Activated T-helper 2 cell treated with anti-CD3 and anti-CD28 coated beads, Interferon-gamma antibody, Interleukin-2, Interleukin-4, amounts not matched to agents 10 μg/mL and 5 μg/mL and 100 μg/mL, durations not matched to agents 14 hours and 24 hours and 36 hours (primary cell): ENCODE measurements at places on chromosomes 4 and X. TPM values are rescaled to one million over a fixed set of nuclear protein-coding genes. Genes with fewer than 3 reads are reported as not detected.

DNA sequence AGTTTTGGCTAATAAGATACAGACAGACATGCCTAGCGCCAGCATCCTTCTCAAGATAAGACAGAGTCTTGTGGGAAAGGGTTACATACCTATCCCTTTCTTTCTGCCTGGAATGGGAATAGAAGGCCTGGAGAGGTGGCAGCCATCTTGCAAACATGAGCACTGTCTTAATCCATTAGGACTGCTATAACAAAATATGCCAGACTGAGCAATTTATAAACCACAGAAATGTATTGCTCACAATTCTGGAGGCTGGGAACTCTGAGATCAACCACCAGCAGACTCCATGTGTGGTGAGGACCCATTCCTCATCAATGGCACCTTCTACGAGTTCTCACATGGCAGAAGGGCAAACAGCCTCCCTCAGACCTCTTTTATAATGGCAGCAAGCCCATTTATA, 26.5 kb upstream of the NEIL3 start:
- peaks cover 10% of the 10 kb centered on the region for H3K27me3 ChIP-seq
- peaks cover 5% of the 10 kb centered on the region for H3K4me1 ChIP-seq
- H3K27ac ChIP-seq: no peak overlapping the region
- H3K36me3 ChIP-seq: no peaks in the 10 kb centered on the region

DNA sequence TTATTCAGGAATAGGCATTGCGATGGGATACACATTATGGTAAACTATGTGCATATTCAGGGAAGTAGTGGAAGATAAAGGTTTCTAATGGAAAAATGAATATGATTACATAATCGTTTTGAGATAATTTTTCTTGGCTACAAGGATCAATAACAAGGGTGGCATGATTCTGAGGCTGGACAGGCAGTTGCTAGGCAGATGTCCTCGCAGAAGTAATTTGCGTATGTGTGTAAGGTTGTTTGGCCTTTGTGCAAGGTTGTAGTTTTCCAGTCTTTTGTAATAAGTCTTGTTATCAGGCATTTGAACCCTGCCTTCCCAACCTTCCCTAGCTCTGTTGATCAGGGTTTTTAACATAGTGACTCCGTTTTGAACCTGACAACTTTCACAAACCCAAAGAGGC, 59.7 kb downstream of the RGS12 start:
- no peak for DNase-seq
- no peak overlapping the region for H3K4me3 ChIP-seq
- no peaks in the 10 kb centered on the region for H3K36me3 ChIP-seq
- H3K4me1 ChIP-seq: peaks cover 5% of the 10 kb centered on the region
- no peak overlapping the region for H3K27ac ChIP-seq

DNA sequence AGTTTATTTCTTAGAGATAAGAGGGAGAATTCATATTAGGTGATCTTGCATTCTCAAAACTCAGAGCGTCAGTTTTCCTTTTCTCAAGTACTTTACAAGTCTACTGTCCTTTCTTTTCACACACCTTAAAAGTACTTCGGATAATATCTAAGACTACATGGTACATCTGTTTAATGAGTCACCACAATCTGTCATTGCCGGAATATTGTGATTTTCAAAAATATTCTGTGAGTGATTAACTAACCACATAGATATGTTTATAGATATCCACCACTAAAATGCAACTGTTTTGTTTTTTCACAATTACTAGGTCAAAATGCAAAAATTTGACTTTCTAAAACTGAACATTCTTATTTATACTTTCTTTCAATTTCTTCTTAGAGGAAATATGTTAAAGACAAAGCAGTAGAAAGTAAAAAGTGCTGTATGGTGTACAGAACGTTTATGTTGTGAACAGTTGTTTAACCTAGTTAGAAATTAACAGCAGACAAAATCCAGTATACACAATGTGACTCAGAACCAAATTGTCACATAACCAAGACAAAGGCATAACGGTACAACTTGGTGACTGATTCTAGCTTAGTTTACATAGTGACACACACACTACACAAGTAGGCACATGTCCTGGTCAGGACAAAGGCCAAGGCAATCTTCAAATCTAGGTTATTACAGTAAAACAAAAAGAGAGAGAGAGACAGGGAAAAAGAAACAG, 482.9 kb downstream of the NAF1 start:
- H3K4me1 ChIP-seq: no peaks in the 10 kb centered on the region
- H3K27ac ChIP-seq: no peak overlapping the region
- H3K36me3 ChIP-seq: no peaks in the 10 kb centered on the region
- no peaks in the 10 kb centered on the region for H3K27me3 ChIP-seq
- no peak overlapping the region for H3K4me3 ChIP-seq
- DNase-seq: no peak

DNA sequence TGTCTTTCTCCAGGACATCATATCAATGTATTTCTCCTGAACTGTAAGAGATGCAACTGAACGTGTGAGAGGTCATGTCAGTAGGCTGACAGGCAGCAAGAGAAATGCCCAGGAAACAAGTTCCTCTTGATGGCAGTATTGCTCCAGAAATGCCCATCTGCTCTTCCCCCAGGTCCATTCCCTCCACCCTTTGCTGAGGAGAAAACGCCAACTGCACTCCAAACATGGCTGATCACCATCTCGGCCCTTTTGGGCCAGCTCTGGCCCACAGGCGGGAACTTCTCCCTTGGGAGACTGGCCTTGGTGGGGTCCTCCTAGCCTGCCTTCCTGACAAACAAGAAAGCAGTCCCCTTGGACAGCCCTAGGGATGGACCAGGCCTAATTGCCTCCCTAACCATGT, 276.5 kb upstream of the AGTR2 start:
- no peaks in the 10 kb centered on the region for H3K4me1 ChIP-seq
- H3K36me3 ChIP-seq: no peaks in the 10 kb centered on the region
- no peak for DNase-seq
- no peak overlapping the region for H3K4me3 ChIP-seq

- H3K27me3 ChIP-seq: peaks cover 2% of the 10 kb centered on the region
- peaks cover 23% of the 10 kb centered on the region for H3K4me1 ChIP-seq
- H3K36me3 ChIP-seq: no peaks in the 10 kb centered on the region
- no peak for DNase-seq
Observed at GRCh38 chrX:134622056-134622812, 36.0 kb downstream of the PLAC1 start.

DNA sequence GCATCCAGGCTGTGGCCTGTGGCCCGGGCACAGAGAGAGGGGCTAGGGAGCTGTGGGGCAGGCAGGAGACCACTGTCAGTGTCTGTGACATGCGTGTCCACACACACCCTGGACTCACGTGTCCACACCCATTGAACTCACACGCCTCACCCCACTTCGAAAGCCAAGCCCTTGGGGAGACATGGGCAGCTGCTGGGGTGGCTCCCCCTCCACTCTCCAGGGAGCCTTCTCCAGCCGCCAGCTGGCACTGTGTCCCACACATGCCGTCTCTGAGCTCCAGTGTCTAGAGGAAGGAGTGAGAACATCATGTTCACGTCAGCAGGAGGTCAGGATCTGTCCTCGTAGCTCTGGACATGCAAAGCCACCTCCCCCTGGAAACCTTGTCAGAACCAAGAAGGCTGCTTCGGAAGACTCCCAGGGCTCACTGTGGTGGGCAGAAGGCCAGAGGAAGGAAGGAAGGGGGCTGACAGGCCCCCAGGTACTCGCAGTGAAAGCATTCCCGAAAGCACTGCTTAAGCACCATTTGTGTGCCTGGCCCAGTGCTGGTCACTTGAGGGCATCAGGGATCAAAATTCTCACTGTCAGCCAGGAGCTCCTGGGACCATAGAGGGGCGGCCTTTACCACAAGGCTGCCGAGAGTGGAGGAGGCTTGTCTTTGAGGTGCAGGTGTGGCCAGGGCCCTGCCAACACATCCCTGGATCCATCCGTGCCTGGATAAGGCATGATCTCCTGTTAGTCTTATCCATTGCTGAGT, 61.4 kb downstream of the HTRA3 start:
- no peak overlapping the region for H3K27ac ChIP-seq
- no peaks in the 10 kb centered on the region for H3K27me3 ChIP-seq
- H3K4me3 ChIP-seq: no peak overlapping the region

DNA sequence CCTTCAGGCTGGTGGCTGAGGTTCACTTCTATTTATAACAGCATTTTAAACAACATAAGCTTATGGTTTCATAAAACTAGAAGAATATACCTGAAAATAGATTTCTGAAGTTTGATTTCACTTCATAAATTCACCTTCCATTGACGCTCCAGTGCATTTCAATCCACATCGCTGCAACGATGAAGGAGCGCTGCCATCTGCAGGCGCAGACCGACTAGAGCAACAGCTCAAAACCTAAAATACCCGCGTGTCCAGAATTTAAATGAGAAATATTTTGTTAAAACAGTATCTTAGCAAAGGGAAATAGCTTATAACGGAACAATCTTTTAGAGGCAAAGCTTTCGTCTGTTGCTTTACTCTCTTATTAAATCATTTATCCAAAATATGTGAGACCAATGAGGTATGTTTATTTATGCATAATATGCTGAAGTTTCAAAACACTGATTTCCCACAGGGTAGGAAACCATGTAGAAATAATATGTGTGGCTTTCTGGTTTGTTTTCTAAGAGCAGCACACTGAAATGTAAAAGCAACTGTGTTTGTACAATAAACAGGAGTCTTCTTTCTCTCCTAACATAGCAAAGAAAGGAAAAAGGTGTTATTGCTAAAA, 816.4 kb upstream of the FRG1 start:
- H3K27me3 ChIP-seq: no peaks in the 10 kb centered on the region
- DNase-seq: no peak
- H3K4me3 ChIP-seq: no peak overlapping the region
- H3K27ac ChIP-seq: no peak overlapping the region
- no peaks in the 10 kb centered on the region for H3K36me3 ChIP-seq

DNA sequence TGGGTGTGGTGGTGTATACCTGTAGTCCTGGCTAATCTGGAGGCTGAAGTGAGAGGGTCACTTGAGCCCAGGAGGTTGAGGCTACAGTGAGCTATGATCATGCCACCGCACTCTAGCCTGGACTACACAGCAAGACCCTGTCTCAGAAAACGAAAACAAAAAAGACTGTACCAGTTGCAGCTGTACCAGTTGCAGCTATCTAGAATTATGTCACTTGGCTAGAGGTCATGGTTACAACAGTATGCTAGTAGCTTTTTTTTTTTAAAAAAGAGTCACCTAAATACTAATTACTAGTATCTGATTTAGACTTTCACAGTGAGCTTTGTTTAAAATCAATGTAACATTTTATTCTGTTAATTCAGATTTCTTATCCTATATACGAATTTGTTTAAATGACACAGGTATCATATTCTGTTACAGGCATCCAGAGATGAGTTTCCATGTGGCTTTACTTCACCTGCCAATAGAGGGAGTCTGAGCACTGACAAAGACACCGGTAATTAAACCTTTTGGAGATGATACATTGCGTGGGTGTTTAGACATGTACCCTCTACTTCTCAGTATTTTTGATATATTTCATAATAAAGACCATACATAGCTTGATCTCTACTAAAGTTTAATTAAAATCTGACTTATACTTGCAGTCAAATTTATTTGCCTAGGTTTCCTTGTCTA, 100.2 kb upstream of the IL13RA1 start:
- peaks cover 36% of the 10 kb centered on the region for H3K36me3 ChIP-seq
- no peak overlapping the region for H3K4me3 ChIP-seq
- no peaks in the 10 kb centered on the region for H3K4me1 ChIP-seq
- no peak for DNase-seq

GRCh38 chrX:150919401-150919800, 20.9 kb upstream of the CD99L2 start:
- no peaks in the 10 kb centered on the region for H3K27me3 ChIP-seq
- H3K4me1 ChIP-seq: no peaks in the 10 kb centered on the region
- no peak overlapping the region for H3K4me3 ChIP-seq
- H3K27ac ChIP-seq: no peak overlapping the region
- DNase-seq: no peak

DNA sequence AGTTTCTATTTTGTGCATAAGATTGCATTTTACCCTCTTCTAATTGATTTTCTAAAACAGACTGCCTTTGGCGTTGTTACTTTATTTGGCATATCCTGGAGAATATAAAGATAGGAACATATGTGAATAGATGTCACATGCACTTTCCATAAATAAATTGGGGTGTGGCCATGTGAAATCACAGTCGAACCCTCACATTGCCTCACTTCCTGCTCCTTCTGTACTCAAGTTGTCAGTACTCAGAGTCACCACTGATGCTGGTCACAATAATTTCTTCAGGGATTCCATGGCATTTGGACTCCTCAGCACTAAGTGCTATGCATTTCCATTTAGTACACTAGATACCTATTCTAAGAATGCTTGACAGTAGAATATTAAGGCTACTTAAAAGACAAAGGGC, 1.4 kb upstream of the EMCN start:
- peaks cover 26% of the 10 kb centered on the region for H3K27me3 ChIP-seq
- DNase-seq: no peak
- no peak overlapping the region for H3K27ac ChIP-seq
- H3K4me3 ChIP-seq: no peak overlapping the region
- H3K4me1 ChIP-seq: no peaks in the 10 kb centered on the region

GRCh38 chrX:45191383-45191782, 9.3 kb downstream of the DIPK2B start:
- no peak for DNase-seq
- H3K4me3 ChIP-seq: no peak overlapping the region
- no peaks in the 10 kb centered on the region for H3K27me3 ChIP-seq
- no peak overlapping the region for H3K27ac ChIP-seq
- H3K36me3 ChIP-seq: no peaks in the 10 kb centered on the region

- H3K27ac ChIP-seq: no peak overlapping the region
- no peak overlapping the region for H3K4me3 ChIP-seq
- no peak for DNase-seq
- peaks cover 18% of the 10 kb centered on the region for H3K4me1 ChIP-seq
Observed at GRCh38 chrX:1330605-1331004, 6.0 kb upstream of the IL3RA start.

- no peak overlapping the region for H3K4me3 ChIP-seq
- peaks cover 2% of the 10 kb centered on the region for H3K27me3 ChIP-seq
- no peaks in the 10 kb centered on the region for H3K36me3 ChIP-seq
- H3K4me1 ChIP-seq: no peaks in the 10 kb centered on the region
- no peak overlapping the region for H3K27ac ChIP-seq
Observed at GRCh38 chr4:6448476-6449170, 23.8 kb downstream of the PPP2R2C start.

GRCh38 chr4:173192375-173193162, 24.0 kb downstream of the GALNT7 start:
- DNase-seq: no peak
- H3K27ac ChIP-seq: peak overlapping the region; percentile 78
- H3K36me3 ChIP-seq: peaks cover 3% of the 10 kb centered on the region
- H3K4me3 ChIP-seq: no peak overlapping the region
- H3K27me3 ChIP-seq: no peaks in the 10 kb centered on the region

DNA sequence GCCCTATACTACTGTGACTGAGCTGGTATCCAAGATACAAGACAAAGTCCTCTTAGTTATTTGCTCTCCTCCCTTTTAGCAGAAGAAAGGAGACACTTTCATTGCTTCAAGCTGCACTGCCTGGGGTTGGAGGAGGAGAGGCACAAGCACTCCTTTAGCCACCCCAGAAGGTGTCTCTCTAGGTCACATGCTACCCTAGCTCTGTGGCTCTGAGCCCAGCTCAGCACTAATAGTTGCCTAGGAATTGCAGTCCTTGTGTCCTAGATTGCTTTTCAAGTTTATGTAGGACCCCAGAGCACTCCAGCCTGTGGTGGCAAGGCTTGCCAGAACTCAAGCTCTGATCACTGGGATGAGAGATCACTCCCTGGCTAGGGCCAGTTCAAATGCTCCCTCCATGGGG, 24.4 kb upstream of the LHFPL1 start:
- no peaks in the 10 kb centered on the region for H3K36me3 ChIP-seq
- no peaks in the 10 kb centered on the region for H3K4me1 ChIP-seq
- no peaks in the 10 kb centered on the region for H3K27me3 ChIP-seq

GRCh38 chrX:137482136-137482535, 83.8 kb upstream of the ZIC3 start:
- no peaks in the 10 kb centered on the region for H3K27me3 ChIP-seq
- H3K4me1 ChIP-seq: no peaks in the 10 kb centered on the region
- no peak overlapping the region for H3K27ac ChIP-seq
- no peak for DNase-seq
- no peaks in the 10 kb centered on the region for H3K36me3 ChIP-seq
- H3K4me3 ChIP-seq: no peak overlapping the region

The WWC2 gene
- 0.50 and 0.55 TPM in 2 replicates for total RNA-seq

The DIPK2B gene
- total RNA-seq: not detected in 2 replicates

The PASD1 gene
- total RNA-seq: not detected in 2 replicates

The SEC31A gene
- total RNA-seq: 138 and 142 TPM in 2 replicates
